ENCODE measurements at places on chromosomes 2 and 18. TPM values are rescaled to one million over a fixed set of nuclear protein-coding genes. Genes with fewer than 3 reads are reported as not detected.

GRCh38 chr2:42941633-42942176 is 149.3 kb upstream of the HAAO start:
- H3K4me1 ChIP-seq = peaks cover 2% of the 10 kb centered on the region
- H3K36me3 ChIP-seq = no peaks in the 10 kb centered on the region
- no peak overlapping the region for H3K27ac ChIP-seq
- H3K27me3 ChIP-seq = peaks cover 12% of the 10 kb centered on the region
- no peak for DNase-seq

- peaks cover 11% of the 10 kb centered on the region for H3K27me3 ChIP-seq
- no peak overlapping the region for H3K4me3 ChIP-seq
- H3K4me1 ChIP-seq = peaks cover 12% of the 10 kb centered on the region
- no peak overlapping the region for H3K27ac ChIP-seq
Observed at GRCh38 chr2:189576396-189576795, 4.2 kb downstream of the SLC40A1 start.

DNA sequence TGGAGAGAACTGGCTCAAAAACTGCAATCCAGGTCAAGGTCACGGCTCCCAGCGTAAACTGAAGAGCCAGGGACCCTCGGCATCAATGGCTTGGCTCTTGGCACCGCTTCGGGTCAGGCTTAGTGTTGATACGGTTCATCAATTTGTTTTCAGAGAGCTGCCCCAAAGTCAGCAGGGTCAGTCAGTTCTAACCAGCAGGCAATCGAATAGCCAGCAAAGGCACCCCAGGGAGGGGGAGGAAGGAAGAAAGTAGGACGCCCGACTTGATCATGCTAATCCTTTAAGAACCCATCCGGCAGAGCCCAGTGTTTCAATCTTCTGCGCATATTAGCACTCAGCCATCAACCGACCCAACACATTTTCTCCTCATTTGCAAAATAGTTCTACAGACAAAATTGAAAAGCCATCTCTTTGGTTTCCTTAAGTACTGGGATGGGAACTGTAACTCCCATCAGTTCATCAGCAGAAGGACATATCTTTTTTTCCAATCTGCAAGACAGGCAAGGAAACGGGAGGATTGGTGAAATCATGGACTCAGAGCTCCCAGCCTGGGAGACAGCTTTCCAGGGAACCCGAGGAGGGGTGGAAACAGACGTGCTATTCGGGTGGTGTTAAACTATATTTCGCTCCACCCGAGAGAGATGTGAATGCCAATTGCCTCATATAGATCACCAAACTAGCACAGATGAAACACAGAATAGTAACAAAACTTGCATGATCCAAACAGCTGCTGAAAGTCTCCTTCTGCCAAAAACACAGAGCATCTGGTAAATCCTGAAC is 40.7 kb upstream of the CABLES1 start:
- no peaks in the 10 kb centered on the region for H3K36me3 ChIP-seq
- no peak overlapping the region for H3K4me3 ChIP-seq
- H3K4me1 ChIP-seq = peaks cover 6% of the 10 kb centered on the region
- no peak for DNase-seq
- H3K27ac ChIP-seq = no peak overlapping the region

DNA sequence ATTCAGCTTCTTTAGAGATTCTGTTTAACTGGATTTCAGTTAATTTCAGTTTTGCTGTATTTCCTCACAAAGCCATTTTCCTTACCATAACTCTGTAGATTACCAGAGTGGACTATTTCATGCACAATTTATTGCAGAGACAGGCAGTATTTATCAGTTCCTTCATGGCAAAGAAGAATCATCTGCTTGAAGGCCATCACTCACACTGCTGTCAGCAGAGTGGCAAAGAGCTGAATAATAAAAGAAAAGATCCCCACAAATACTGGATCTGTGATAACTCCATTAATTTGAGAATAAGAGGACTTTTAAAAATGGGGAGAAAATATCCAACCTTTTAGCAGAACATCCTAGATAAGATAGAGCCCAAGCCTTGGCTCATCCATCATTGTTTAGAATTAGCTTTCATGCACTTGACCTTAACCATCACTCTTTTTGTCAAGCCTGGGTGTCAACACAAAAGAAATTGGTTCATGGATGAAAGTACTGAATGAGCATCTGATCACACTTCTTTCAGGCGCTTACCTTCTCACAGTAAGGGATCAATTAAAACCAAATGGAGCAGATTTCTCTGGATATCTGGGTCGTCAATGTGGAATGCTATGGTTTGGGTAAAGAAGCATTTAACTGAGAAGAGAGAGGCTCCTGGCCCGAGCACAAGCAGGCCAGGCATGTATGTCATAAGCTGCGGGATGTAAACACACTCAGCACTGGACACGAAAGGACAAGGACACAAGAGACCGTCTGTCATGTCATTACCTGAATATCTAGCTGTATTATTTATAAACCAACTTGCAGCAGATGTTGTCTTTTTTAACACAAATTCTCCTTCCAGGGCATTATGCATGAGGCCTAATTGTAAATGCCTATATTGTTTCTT is 376.2 kb downstream of the ZNF521 start:
- H3K27me3 ChIP-seq = peaks cover 2% of the 10 kb centered on the region
- H3K4me1 ChIP-seq = no peaks in the 10 kb centered on the region
- no peak overlapping the region for H3K4me3 ChIP-seq
- no peak for DNase-seq

The KDSR gene
- 83.5 TPM for total RNA-seq

- DNase-seq = no peak
- no peaks in the 10 kb centered on the region for H3K27me3 ChIP-seq
- no peak overlapping the region for H3K27ac ChIP-seq
- H3K4me1 ChIP-seq = no peaks in the 10 kb centered on the region
- no peak overlapping the region for H3K4me3 ChIP-seq
- peaks cover 68% of the 10 kb centered on the region for H3K36me3 ChIP-seq
Observed at GRCh38 chr18:9233771-9234440, 97.3 kb downstream of the ANKRD12 start.

- DNase-seq = no peak
- peaks cover 38% of the 10 kb centered on the region for H3K4me1 ChIP-seq
- H3K4me3 ChIP-seq = no peak overlapping the region
- H3K27me3 ChIP-seq = peaks cover 4% of the 10 kb centered on the region
- H3K36me3 ChIP-seq = peaks cover 12% of the 10 kb centered on the region
- H3K27ac ChIP-seq = no peak overlapping the region
Observed at GRCh38 chr18:13454363-13455150, 236.0 kb downstream of the LDLRAD4 start.

DNA sequence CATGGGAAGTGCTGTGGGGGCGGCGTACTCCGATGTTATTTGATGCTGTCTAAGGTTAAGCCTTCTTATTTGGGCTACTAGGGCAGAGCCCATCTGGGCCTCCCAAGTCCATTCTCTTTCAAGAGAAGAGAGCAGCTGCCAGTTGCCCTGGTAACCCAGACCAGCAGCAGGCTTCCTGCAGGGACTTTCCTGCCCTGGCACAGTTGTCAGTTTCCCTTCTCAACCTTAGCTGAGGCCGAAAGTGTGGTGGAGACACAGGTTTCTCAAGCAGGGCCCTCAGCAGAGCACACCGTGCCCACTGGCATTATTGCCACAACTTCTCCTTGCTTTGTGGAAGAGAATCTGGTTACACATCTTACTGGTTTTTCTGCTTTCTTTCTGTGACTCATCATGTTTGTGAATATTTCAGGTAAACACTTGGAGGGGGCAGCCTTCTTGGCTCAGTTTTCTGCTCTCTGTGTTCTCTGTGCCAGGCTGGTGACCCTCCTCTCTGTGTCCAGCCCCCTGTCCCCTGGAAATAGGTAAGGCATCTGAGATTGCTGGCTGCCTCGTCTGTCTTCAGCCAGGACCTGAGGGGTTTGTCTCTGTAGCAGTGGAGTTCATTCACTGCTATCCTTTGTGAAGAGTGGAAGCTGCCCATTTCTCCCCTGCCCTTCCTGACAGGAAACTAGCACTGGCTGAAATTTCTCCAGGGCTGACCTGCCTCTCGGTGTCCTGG is 111.0 kb downstream of the B3GNT2 start:
- H3K27me3 ChIP-seq = peaks cover 8% of the 10 kb centered on the region
- DNase-seq = peak; percentile 36
- peak overlapping the region; percentile 91 for H3K27ac ChIP-seq
- H3K4me3 ChIP-seq = peak overlapping the region; percentile 54

The TTR gene
- not detected for total RNA-seq

DNA sequence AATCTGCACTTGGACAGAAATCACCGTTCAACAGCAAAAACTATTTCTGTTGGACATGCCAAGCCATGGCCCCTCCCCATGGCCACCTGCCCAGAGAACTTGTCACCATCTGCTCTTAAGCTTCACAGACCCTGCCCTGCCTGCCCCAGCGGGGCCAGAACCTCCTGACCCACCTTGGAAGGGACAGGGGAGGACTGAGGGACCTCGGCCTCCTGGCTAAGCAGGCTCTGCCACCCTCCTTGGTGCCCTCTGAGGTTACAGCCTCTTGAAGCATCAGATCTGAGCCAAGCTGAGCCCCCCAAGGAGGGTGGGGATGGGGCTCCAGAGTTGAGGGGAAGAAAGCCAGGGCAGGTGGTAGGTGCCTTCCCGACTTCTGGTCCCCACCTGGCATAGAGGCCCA is 6.5 kb downstream of the TEX261 start:
- peaks cover 40% of the 10 kb centered on the region for H3K36me3 ChIP-seq
- H3K27ac ChIP-seq = peak overlapping the region; percentile 79
- DNase-seq = no peak
- peaks cover 22% of the 10 kb centered on the region for H3K4me1 ChIP-seq

GRCh38 chr18:12621742-12622306 is 36.1 kb downstream of the SPIRE1 start:
- H3K36me3 ChIP-seq = no peaks in the 10 kb centered on the region
- no peaks in the 10 kb centered on the region for H3K4me1 ChIP-seq
- H3K27me3 ChIP-seq = peaks cover 2% of the 10 kb centered on the region
- H3K4me3 ChIP-seq = no peak overlapping the region

The LAPTM4A gene
- total RNA-seq = 25.5 TPM

GRCh38 chr2:61426267-61426897 is 44.5 kb downstream of the USP34 start:
- no peaks in the 10 kb centered on the region for H3K27me3 ChIP-seq
- DNase-seq = peak; percentile 44
- H3K27ac ChIP-seq = peak overlapping the region; percentile 26
- H3K36me3 ChIP-seq = no peaks in the 10 kb centered on the region
- H3K4me3 ChIP-seq = no peak overlapping the region
- peaks cover 31% of the 10 kb centered on the region for H3K4me1 ChIP-seq

The BIN1 gene
- total RNA-seq = 38.4 TPM

GRCh38 chr2:210577263-210578071 is 21.1 kb downstream of the CPS1 start:
- H3K27ac ChIP-seq = no peak overlapping the region
- no peaks in the 10 kb centered on the region for H3K36me3 ChIP-seq
- H3K4me3 ChIP-seq = no peak overlapping the region
- H3K27me3 ChIP-seq = peaks cover 2% of the 10 kb centered on the region

The GKN1 gene
- total RNA-seq = not detected

The SERPINB3 gene
- total RNA-seq = not detected

The LINC00305 gene
- not detected for total RNA-seq

DNA sequence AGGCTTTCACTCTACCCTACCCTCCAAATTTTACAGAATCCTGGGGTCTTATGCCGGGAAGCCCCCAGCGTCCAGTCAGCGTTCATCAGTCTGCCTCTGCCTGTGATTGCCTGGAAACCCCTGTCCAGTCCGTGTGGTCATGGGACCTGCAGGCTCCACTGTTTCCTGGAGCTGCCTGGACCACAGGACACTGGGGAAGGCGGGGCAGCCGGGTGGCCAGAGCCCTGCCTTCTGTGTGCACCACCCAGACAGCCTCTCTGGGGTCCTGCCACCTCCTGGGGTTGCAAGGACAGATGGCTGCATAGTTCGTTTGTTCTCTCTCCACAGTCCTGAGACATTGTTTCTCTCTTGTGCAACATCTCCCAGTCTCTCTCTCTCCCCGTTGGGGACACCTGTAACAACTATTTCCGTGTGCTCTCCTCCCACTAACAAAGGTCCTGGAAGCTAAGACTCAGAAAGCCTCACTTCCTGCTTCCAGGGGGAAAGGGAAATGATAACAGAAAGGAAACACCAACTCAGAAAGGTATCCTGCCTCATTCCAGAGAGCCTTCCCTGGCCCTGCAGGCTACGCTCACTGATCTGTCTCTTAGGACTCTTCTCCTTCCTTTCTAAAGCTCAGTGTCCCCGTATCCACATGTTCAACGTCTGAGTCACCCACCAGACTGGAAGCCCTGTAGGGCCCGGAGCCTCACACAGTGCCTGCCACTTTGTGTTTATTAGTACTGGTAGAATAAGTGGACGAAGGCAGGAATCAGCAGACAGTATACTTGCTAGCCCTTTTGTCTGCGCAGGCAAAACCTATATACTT is 192.8 kb upstream of the RAB12 start:
- no peak for DNase-seq
- H3K36me3 ChIP-seq = no peaks in the 10 kb centered on the region
- no peaks in the 10 kb centered on the region for H3K4me1 ChIP-seq
- H3K27ac ChIP-seq = no peak overlapping the region
- H3K4me3 ChIP-seq = no peak overlapping the region

DNA sequence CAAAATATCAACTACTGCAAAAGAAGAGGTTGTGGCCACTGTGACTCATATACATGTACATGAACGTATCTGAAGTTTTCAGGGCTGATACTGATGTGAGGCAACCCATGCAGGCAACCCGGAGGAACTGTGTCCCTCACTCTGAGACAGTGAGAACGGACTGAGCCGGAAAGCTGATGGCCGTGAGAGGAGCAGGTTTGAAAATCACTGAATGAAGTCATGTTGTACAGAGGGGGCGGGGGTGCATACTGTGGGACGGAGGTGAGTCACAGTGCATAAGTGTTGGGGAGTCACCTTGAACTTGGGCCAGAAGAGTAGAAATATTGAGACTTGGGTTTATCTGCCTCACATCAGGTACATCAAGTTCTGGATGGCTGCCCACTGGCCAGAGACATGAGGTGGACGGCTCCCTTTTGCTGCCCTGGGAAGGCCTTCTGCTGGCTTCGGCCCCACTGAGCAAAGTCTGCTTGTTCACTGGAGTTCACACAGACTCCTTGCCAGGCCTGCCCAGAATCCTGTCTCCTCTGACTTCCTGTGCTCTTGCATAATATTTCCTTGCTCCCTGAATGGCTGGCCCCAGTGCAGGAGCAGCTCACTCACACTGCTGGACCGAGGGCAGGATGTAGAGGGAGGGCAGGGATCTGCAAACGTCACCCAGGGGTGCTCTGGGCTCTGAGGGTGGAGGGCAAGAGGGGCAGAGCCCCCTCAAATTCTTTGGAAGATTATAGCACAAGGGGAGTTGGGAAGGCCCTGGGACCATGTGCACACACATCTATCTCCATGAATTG is 18.1 kb downstream of the EPAS1 start:
- peaks cover 9% of the 10 kb centered on the region for H3K27me3 ChIP-seq
- no peak for DNase-seq
- no peak overlapping the region for H3K27ac ChIP-seq
- H3K4me3 ChIP-seq = no peak overlapping the region

GRCh38 chr18:66761166-66761565 is 157.3 kb upstream of the CDH19 start:
- no peak overlapping the region for H3K27ac ChIP-seq
- no peaks in the 10 kb centered on the region for H3K36me3 ChIP-seq
- no peak for DNase-seq
- no peaks in the 10 kb centered on the region for H3K27me3 ChIP-seq
- no peak overlapping the region for H3K4me3 ChIP-seq

Measured in activated T-helper 1 cell treated with anti-CD3 and anti-CD28 coated beads, Interleukin-12 subunit alpha, Interleukin-12 subunit beta, Interleukin-2, Interleukin-4 antibody, amounts not matched to agents 30 ng/mL and 10 ng/mL and 1 ng/mL, durations not matched to agents 14 hours and 24 hours and 36 hours (primary cell).